Dorsolateral prefrontal cortex (tissue), 122 donors: ENCODE measurements at places on chromosomes 6 and 20. TPM values are rescaled to one million over a fixed set of nuclear protein-coding genes. Genes with fewer than 3 reads are reported as not detected.

GRCh38 chr6:80174900-80175572 lies 68.6 kb downstream of the BCKDHB start:
- DNase-seq = no peak

- no peak for DNase-seq
These were observed 12.0 kb downstream of the AARS2 start for GRCh38 chr6:44301106-44301505.

GRCh38 chr6:99366852-99367251 lies 17.4 kb upstream of the FAXC start:
- DNase-seq = no peak

ASIP gene
- not detected for total RNA-seq

PEX6 gene
- 29.3 TPM for total RNA-seq

PACRG gene
- 11.9 TPM for total RNA-seq
